ENCODE measurements at places on chromosomes 16 and 17.
A peak's percentile ranks its signal among the peaks of the same experiment; 100 is the strongest.

DNA sequence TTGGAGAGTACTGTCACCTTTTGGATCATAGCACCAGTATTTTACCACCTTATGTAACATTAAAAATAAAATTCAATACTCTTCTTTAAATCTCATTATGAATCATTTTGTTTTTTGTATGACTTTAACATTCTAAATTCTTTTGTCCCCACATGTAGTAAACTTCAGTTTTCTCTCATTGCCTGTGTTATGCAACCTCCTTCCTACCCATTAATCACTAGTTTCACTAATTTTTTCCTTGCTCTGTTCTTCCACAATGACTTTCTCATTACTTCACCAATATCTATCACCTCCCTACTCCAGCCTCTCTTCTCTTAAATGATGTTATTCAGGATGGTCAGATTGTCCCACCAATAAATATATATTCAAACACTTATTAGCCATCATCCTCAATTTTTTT lies 68.7 kb downstream of the TTC19 start:
- no peak for DNase-seq

GRCh38 chr17:18218756-18219415 lies 6.5 kb upstream of the LLGL1 start:
- DNase-seq = no peak

GRCh38 chr17:48627623-48628521 lies 1.7 kb upstream of the HOXB9 start:
- DNase-seq = no peak

DNA sequence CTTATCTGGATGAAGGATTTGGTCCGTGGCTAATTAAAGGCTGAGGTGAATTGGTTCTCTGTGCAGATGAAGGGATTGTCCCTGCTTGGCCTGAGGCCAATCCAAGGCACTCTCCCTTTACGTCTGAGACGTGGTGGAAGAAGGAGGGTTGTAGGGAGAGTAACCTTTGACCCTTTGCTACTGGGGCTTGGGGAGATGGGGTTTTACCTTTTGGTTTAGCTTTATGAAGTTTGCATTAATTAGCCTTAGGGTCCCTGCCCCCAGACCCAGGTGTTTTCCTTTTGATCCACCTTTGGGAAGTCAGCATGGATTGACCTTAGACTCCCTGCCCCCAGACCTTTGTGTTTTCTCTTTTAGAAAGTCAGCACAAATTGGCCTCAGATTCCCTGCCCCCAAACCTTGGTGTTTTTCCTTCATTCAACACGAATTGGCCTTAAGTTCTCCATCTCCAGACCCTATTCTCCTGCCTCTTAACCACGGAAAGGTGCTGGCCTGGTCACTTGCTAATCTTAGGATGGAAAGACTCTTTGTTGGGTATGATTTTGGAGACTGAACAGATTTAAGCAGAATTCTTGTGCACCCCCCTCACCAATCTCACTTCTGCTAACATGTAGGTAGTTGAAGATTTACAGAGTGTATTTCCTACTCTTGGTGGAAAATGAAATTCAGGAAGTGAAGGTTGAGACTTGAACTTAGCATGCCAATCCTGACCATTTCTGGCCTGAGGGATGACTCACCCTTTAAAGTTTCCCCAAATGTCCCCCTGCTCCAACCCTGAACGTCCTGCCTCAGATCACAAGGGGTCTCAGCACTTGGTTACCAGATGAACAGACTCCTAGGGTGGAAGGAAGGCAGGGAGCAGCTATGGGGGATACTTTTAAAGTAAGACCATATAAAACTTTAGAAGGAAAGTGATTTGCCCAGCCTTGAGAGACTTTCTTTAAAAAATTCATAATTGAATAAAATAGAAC lies 23.1 kb upstream of the MMD start:
- no peak for DNase-seq

DNA sequence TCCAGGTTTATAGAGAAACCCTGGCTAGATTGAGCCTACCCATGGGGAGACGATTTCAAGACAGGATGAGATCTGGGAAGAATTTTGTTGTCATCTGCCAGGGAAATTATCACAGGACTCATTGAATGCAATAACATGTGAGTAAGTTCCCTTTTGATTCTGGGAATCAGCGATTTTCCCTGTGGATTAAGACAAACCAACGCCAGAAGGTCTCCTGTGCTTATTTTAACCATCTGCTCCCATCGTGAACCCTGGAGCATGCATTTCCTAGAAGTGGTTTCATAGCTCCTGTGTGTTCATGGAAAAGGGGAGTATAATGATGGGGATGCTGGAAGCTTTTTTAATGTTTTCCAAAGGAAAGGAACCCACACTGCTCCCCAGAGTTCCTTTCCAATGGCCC lies 21.0 kb upstream of the ARHGAP44 start:
- DNase-seq = no peak

DNA sequence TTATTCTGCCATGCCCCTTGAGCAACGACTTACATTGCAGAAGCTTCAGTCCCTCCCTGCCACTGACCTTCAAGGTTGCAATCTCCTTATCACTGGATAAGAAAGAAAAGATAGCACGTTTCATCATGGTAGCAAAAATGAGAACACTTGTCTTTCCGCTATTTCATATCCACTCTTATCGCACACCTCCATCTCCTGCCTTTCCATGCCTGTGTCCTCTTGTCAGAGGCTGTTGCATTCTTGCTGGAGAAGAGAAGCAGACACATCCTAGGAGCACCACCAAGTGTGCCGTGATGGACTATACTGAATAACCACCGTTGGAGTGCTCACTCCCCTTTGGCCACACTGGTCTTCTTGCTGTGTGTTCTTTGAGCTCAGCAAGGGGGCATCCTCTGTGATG lies 230.6 kb upstream of the IRX3 start:
- no peak for DNase-seq

GRCh38 chr17:79849953-79850352 lies 10.7 kb upstream of the CBX4 start:
- no peak for DNase-seq

GRCh38 chr16:52316241-52316640 lies 230.7 kb downstream of the TOX3 start:
- no peak for DNase-seq

- no peak for DNase-seq
Measured at GRCh38 chr16:57152096-57153093, 33.4 kb downstream of the PSME3IP1 start.

DNA sequence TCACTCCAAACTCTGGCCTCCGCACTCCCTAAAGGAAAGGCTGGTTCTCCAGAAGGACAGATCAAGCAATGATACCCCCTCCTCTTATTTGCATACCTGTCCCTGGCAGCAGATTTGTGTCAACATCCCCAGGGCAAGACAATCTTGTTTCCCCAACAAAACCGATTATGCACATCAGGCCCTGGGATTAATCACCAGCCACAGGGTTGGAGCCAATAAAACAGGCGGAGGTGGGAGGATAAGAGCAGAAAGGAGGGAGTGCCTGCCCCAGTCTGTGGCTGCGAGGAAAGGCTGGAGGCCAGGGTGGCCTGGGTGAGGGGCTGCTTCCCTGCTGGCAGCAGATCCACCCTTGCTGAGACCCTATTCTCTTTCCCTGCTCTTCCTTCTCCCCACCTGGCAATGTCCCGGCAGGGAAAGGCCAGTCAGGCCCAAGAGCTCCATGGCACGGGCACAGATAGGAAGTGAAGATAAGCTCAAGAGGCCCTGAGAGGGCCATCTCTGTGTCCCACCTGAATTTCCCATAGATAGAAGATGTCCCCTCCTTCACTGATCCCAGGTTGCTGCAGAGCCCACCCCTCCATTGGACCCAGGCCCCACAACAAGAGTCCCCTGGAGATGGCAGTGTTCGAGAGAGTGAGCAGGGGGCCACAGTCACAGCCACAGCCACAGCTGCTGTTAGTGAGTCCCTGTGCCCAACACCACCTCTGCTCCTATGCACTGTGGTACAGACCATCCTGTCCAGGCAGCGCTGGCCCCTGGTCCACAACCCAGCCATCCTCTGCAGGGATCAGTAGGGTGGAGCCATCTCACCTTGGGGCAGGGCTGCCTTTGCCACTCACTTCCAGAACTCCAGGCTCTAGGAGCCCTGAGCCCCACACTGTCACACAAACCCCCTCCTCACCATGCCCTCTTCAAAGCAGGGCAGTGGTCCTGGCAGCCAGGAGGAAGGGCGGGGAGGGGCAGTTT lies 137.5 kb downstream of the SDK2 start:
- DNase-seq = no peak

GRCh38 chr17:45073414-45074070 lies 12.4 kb downstream of the NMT1 start:
- no peak for DNase-seq

GRCh38 chr16:56800355-56800754 lies 64.7 kb upstream of the SLC12A3 start:
- no peak for DNase-seq

DNA sequence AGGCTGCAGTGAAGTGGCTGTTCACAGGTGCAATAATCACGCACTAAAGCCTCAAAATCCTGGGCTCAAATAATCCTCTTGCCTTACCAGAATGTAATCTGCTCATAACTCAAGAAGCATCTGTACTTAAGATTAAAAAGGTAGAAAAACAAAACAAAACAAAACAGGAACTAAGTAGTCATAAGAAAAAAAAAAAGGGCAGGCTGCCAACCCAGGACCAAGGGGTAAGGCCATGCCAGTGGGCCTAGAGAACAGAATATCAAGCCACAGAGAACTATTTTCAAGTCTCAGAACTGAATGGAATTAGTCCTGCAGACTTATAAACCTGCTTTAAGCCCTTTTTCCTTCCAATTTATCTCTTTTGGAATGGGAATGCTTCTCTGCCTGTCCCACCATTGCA lies 64.8 kb upstream of the TBC1D3K start:
- no peak for DNase-seq

DNA sequence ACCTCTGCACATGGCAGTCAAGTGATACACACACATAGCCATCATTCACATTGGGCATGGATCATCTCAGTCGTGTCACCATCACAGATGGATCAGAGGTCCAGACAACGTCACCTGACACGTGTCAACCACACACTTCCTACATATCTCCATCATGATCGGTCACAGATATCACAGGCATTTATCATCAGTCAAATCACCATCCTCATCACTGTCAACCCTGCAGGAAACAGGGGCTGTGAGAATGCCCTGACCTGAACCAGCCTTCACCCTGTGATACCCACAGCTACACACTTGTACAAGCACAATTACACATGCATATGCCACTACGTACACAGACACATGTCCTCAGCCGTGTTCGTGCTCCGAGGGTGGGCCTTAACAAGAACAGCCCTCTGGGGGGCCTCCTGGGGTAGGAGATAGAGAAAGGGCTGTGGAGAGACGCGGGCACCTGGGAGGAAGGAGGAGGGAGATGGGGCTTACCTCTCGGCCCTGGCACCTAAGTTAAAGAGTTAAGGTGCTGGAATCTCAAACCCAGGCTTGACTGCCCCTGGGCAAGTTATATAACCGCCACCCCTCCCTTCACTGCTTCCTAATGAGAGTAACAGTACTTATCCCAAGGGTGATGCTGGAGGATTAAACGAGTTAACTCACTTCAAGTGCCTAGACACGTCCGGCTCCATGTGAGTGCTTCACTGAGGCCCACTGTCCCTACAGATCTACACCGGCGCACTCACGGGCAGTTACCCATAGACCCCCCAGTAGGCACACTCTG lies 1.1 kb downstream of the SLC12A4 start:
- DNase-seq = no peak

DNA sequence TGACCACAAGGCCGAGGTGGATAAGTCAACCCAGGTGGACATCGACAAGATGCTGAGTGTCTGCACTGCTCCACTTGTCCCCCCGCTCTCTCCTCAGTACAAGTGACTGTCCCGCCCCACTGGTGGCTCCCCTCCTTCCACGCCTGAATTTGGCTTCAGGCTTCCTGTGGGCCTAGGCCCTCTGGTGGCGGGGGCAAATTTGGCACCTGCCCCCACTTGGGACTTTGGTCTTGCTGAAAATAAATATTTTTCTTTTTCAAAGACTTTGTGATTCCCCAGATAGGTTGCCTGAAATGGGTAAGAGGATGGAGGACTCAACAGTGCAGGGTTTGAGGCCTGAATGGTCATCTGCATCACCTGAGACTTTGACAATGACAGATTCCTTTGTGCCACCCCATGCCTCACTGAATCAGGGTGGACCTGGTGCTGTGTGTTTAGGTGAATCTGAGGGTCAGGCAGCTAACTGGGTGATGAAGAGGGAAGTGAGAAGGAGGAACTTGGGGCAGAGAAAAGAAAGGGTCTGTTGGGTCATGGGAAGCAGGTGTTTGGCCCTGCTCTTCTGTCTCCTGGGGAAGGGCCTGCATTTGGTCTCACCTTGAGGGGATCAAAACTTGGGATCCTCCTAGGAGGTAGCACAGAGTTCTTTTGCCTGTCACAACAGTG lies 2.0 kb downstream of the C16orf86 start:
- DNase-seq = peak; percentile 15

DNA sequence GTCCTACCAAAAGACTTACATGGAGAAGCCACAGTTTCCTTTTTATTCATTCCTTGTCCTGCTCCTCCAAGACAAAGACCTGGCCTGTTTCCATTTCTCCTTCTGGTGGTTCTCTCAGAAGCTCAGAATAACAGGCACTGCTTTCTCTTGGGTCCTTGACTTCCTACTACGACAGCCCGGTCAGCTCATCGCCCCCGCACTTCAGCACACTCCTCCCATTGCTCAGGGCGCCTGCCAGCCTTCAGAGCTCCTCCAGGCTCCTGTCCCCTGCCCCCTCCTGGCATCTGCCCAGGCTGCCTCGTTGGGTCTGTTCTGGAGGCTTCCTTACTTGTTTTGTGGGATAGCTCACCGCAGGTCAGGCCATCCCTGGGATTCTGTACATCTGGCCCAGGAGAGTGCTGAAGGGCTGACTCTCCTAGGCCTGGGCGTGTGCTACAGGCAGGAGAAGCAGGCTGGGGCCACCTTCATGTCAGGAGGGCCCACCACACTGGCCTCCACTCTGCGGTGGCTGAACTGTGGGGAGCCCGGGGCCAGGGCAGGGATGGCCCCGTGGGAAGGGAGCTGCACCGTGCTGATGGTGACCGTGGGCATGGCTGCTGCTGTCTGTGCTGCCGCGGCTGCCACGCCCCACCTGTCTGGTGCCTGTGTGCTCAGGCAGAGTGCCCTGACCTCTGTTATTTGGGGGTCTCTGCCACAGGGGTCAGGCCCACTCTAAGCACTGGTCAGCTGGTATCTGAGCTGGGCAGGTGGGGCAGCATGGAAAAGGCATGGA lies 17.7 kb downstream of the TCF25 start:
- no peak for DNase-seq

DNA sequence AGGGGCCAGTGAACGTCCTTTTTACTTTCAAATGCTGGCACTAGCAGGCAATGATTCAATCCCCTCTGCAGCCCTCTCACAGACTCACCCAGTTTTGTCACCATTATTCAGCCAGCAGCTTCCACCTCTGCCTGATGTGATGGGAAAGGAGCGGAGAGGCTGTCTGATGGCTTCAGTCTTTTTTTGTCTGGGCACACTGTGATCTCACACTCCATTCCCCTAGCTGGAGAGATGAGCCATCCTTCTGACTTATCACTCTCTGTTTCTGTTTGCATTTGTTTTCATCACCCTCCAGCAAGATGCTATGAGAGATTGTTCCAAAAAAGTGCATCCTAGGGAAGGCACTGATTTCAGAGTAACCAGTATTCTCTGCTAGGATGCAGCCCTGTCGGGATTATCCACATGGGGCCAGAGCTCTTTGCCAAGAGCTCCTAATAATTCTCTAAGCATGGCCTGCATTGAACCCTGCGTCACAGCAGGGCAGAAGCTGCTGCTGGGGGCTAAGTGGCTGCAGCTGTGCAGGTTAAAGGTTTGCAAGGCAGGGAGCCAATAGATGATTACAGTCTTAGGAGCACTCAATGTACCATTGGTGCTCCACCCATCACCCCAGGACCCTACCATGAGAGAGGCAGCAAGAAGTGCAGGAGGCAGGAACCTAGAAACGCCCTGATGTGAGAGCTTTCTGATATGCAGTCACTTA lies 236.1 kb upstream of the C16orf82 start:
- no peak for DNase-seq

All from AML-193 (cell line).